CMK (cell line): ENCODE measurements at places on chromosomes 2 and 18.
A peak's percentile ranks its signal among the peaks of the same experiment; 100 is the strongest.

GRCh38 chr2:172087207-172087779, 2.0 kb downstream of the DLX1 start:
- no peak for DNase-seq

- no peak for DNase-seq
Measured at GRCh38 chr18:61420218-61420885, 87.1 kb downstream of the CDH20 start.

GRCh38 chr2:128563348-128563687, 244.7 kb upstream of the HS6ST1 start:
- no peak for DNase-seq

DNA sequence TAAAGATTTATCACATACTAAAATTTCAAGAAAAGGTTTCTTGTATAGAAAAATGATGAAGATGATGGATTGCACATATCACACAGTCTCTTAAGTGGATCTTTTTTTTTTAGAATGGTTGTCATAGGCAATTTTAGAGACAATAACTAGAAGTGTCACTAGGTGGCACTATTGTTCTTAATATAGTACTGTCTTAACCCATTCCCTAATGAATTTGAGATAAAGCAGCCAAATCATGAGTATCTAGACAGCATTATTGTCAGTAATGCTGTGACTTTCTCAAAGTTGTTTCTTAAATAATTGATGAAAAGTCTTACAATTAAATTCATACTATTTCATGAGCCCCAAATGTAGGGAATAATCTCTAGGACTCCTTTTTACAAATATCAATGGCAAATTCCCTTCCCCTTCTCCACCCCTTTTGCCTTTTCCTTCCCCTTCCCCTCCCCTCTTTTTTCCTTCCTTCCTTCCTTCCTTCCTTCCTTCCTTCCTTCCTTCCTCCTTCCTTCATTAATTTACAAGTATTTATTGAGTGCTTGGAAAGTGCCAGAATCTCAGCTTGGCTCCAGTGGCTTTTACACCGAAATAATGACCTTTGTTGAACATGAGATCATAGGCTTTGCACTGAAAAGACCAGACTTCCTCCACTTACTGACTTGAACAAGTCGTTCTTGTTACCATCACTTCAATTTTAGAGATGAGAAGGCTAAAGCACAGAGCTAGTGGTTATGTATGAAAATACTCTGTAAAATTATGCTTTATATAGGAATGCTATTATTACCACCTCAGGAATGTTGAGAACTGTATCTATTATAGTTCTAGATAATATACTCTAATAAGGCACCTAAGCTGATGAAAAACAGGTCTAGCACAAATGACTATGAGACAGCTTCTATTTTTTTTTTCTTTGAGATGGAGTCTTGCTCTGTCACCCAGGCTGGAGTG, 19.8 kb downstream of the MYL12B start:
- peak; percentile 41 for DNase-seq

GRCh38 chr18:7224198-7224597, 6.7 kb upstream of the LRRC30 start:
- DNase-seq: no peak

GRCh38 chr2:218317303-218317630, 25.0 kb upstream of the TMBIM1 start:
- no peak for DNase-seq

- no peak for DNase-seq
Measured at GRCh38 chr2:18819566-18819965, 230.2 kb upstream of the NT5C1B start.

DNA sequence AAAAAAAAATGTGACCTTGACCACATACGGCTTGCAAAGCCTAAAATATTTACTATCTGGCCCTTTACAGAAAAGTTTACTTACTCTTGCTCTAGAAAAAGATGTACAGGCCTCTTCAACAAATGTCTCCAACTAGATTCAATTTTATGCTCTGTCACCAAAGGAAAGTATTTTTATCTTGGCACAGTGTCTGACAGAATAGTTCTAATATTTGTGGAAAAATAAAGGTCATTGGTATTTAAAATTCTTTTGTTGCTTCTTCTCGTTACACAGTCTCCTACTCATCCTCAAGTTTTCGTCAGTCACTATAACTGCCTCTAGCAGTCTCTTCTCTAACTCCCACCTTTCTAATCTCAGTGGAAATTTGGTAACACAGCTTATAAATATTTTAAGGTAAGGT, 1.4 kb downstream of the RBKS start:
- no peak for DNase-seq

DNA sequence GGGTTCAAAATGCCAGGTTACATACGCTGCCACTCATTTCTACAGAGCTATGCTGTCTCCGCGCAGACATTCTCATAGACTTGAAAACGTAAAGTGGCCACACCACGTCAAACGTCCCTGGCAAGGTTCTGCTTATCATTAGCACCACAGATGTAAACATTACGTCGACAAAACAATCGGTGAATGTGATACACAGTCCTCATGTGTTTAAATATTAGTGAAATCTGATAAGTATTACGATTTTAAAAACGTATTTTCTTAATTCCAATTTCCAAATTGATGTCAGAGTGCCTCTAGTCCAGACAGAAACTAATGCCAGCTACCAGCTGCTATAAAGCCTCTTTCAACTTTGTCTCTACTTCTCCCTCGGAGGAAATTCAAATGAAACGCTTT, 1.2 kb downstream of the STK17B start:
- DNase-seq: peak; percentile 53

DNA sequence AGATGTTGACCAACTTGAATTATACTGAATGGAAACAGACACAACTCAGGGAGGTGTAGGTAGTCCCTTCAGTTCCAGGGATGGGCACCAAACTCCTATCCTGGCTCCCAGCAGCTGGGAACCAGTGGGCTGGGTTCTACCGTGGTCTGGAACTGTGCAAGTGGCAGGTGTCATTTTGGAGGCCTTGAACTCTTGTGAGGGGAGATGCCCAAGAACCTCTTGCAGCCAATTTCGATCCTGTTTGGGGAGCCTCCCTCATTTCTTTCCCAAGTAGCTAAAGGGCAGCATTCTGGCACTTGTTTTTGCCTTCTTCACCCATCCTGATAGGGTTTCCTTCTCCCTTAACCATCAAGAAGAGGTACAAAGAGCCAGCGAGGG, 200.2 kb downstream of the ANKRD30B start:
- no peak for DNase-seq

DNA sequence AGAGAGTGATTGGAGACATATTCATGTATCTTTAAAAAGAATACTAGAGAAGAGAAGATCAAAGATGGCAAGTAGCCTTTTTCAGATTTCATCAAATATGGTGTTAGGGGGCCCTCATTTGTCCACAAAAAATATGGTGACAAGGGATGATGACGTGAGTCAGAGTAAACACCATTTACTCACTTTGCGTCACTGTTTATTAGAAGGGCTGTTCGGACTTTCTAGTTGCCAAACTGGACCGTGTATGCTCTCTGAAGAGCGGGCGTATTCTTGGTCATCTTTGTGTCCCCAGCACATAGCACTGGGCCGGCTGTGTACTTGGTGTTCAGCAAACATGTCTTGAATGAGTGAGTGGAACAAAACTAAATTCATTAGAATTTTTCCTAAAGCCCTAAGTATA, 37.5 kb downstream of the TTC39C start:
- no peak for DNase-seq

DNA sequence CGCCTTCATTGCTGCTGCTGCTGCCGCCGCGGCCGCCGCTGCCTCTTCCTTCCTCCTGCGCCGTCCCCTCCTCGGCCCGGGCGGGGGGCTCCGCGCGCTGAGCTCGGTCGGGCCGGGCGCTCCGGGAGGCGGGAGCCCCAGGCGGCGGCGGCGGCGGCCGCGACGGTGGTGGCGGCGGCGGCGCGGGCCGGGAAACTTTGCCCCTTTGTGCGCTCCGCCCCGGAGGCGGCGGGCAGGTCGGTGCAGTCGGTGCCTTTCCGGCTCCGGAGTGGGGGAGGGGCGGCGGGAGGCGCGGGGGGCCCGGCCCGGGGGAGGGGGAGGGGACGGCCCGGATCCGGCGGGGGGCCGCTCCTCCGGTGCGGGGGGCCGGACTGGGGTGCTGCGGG, 205 bp downstream of the TET3 start:
- peak; percentile 50 for DNase-seq

DNA sequence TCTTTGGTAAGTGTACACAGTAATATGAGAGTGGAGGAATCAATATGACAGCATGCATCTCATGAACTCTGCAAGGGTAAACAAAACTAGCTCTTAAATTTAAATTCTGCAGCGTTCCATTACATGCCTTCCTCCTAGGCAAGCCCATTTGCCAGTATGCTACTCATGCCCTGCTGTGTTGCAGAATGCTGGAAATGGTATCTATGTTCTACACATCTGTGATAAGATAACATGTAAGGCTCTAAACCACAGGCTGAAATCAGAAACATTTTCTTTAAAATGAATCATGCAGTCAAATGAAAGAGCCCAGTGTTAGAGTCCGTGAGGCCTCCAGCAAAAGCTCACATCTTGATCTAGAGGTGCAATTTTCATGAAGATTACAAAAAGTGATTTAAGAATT, 112.8 kb upstream of the FN1 start:
- DNase-seq: no peak

- DNase-seq: no peak
Measured at GRCh38 chr2:47021301-47022009, 105.8 kb upstream of the MCFD2 start.

DNA sequence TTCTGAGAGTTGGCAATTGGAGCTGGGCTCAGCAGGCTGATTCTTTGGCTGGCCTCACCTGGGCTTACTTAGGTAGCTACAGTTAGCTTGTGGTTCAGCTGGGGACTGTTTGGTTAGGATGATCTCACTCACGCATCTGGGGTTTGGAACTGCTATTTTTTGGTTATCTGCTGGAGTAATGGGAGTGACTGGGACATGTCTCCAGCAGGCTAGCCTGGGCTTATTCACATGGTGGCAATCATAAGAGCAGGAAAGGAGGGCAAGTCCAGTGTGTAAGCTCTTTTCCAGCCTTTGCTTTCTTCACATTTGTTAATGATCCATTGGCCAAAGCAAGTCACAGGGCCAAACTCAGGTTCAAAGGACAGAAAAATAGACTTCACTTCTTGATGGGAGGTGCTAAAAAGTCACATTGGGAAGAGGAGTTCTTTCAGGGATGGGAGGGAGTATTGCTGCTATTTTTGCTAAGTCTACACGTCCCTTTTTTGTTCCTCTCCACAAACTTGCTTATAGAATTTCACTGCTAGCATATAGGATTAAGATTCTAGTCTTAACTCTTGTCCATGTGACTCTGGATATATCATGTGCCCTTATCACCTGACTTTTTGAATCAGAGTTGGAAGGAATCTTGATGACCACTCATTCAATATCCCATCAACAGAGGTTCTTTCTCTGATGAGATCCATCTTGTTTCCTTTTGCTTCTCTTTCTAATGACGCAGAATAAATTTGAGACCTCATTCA, 174.0 kb downstream of the ZFP36L2 start:
- DNase-seq: no peak

DNA sequence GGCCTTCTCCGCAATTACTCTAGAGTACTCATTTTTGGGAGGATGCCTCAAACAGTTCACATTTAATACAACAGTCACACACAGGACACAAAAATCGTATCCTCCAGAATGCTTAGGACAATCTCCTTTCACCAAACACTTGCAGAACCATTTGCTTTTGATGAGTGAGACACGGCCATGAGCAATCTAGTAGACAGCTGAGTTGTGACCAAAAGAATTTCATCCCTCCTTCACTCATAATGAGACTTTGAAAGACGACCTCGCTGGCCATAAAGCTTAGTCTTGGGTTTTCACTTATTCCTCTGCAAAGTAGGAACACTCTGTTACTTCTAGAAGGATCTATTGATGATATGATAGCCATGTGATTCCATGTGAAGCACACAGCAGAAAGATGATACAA, 87.5 kb upstream of the SLC35G4 start:
- no peak for DNase-seq

- DNase-seq: no peak
Measured at GRCh38 chr2:136765256-136766072, at the start of gene THSD7B. TSS of gene THSD7B (plus strand) at chr2:136765545. CDS start at chr2:136882179, 116,634 bp downstream.

DNA sequence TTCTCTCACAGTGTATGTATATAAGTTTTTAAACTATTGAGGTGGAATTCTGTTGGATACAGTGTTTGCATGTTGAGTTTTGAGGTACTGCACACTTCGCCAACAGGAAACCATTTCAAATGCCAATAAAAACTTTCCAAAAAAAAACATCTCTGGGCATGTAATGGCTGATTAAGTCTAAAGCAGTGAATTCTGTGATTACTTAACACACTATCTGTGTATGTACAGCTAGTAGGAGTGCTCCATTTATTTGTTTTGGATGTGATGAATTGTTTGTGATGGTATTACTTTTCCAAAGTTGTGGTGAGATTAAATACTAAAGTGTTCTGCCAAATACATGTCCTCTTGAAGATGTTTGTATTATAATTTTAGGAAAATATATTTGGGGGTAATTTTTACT, 31.1 kb downstream of the MMADHC start:
- no peak for DNase-seq

GRCh38 chr2:215427585-215427984, 8.3 kb downstream of the FN1 start:
- no peak for DNase-seq

DNA sequence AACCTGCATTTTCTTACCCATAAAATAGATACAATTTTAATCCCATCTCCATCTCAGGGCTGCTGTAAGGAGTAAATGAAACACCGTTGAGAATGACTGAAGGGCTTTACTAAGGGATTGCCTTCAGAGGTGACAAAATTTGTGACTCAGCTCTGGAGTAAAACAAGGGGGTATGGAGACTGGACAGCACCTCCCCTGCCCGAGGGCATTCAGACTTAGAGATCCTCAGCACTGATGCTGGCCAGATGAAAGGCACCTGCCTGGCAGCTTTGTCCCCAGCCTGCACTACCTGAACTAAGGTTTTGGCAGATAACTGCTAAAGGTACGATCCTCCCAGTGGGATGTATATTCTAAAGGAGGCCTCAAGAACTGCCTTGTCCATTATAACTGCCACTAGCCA, 105.9 kb upstream of the STPG4 start:
- no peak for DNase-seq

DNA sequence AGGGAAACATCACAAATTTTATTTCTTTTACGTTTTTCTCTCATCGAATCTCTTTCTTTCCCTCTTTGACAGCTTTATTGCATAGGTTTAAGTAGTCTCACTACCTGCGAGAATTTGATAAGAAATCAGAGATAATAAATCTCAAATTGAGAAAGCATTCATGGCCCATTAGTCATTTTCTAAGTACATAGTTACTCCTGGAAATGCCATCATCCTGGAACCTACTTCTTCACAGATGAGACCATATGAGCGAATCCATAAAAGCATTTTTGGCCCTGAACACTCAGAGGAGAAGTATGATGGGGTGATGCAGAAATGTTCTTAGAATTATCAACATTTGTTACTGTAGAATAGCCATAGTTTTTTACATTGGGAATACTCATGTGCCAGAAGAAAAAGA, 138.0 kb upstream of the ARHGAP28 start:
- no peak for DNase-seq
